Occipital lobe (tissue), 3 donors: ENCODE measurements at places on chromosomes 4 and X. TPM values are rescaled to one million over a fixed set of nuclear protein-coding genes. Genes with fewer than 3 reads are reported as not detected.

- no peak for DNase-seq
Observed at GRCh38 chrX:32448320-32448719, 763.0 kb downstream of the DMD start.

- no peak for DNase-seq
Observed at GRCh38 chr4:950136-951020, 18.1 kb downstream of the TMEM175 start.

DNA sequence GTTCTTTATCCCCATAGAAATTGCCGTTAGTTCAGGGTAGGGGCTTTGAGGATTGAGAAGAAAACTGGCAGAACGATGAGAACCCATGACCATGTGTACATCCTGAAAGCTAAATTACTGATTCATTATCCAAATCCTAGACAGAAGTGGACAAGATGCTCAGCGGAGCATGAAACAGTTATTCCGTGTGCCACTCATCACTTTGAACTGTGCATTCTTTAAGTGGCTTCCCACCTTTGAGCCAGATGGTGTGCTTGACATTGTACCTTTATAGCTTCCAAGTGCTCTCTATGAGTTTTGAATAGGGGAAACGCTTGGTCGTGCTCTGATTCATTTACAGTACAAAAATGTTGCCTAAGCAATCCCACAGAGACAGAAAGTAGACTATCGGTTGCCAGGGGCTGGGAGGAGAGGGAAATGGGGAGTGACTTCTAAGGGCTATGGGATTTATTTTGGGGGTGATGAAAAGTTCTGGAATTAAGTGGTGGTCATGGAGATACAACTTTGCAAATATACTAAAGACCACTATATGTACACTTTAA is 100.0 kb downstream of the DOCK11 start:
- DNase-seq: no peak

DNA sequence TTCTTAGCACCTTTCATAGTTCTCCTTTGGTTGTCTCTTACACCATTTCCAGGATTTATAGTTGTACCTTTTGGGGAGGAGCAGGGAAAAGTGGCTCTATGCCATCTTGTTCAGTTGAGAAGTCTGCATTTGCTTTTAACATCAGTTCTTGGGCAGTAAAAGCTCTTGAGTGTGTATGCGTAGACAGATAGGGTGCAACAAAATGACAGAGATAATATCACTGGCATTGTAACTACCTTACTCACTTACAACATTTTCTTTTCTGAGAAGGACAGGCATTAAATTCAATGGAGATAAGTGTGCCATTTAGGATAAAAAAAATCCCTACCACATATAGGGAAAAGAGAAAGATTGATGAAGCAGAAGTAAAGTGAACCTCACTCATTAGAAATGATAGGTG is 38.9 kb downstream of the ADGRG4 start:
- no peak for DNase-seq

DNA sequence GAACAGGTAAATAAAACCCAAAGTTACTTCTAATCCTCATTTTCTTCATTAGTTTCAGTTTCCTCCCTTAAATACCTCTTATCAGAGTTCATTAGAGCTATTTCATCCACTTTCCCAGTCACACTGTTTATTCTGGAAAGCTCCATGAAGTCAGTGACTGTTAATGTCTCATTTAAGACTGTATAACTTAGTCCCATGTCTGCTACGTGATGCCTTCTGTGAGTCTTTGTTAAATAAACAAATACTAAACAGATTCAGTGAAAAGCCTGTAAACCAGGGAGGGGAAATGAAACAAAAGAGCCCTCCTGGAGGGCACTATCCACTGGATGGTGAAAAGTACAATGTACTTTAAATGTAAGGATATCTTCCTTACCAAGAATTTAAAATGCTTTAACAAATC is 24.7 kb downstream of the ACE2 start:
- no peak for DNase-seq

- no peak for DNase-seq
Observed at GRCh38 chr4:159273141-159273438, 170.2 kb downstream of the RAPGEF2 start.

- DNase-seq: no peak
Observed at GRCh38 chr4:15753786-15754185, 24.3 kb upstream of the CD38 start.

GRCh38 chr4:21134994-21135393 is 434.7 kb downstream of the PACRGL start:
- DNase-seq: no peak

DNA sequence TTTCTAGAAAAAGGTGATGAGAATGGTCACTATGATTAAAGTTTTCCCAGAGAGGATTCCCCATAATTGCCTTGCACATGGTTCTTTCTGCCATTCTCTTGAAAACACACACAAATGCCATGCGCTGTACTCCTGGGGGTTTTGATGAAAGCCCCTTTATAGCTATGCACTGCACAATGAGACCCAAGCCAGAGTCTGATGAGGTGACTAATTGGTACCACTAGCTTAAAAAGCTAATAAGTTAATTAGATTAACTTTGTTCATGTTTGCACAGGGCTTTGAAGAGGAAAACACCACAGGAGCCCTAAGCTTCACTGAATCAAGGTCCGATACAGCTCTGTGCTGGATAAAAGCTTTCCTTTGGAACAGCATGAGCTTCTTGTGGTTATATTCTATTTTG is 132.2 kb downstream of the NKX6-1 start:
- DNase-seq: no peak

The DDX3X gene
- total RNA-seq: 307 TPM

DNA sequence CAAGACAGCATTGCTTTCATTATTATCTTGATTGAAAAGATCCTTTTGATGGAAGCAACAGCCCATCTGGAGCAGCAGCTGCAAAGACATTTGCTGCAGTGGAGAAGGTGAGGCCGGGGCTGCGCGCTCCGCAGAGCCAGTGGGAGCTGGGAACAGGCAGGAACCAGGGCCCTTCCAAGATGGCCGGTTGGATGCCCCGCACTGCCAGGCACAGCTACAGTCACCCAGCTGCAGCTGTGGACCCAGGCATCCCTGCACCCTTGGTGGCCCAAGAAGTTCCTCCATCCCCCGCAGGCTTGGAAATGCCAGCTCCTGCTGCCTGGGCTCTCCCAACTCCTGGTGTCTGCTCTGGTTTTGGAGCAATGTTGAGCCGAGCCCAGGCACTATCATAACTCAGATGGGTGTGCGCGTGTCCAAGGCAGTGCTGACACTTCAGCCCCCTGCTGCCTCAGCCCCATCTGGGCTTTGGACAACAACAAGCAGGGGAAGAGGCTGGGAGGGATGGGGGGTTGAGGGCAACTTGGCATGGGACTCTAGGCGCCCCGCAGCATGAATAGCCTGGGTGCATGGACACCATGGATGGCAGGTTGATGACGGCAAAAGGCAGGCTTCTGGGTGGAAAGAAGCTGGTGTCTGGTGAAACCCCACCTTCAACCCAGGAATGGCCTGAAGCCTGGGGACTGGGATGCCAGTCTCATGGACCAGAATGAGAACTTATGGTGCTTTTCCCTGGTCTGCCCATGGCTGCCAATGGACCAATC is 371.8 kb downstream of the FSTL5 start:
- no peak for DNase-seq

The TNMD gene
- not detected for total RNA-seq

DNA sequence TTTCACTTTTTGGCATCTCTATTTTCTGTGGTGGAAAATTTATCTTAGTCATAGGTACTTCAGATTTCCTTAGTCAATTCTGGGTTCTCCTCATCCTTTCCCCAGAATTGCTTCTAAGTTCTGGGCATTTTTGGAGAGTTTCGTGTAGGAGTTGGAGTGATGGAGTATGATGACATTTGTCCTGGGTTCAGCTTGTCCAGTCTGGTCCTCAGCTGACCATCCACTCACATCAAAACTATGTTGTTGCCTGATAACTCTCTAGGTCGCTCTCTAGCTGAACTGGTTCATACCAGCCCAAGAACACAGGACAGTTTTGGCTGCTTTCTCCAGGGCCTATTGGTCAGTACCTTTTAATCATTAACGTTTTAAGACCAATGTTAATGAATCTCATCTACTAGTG is 13.2 kb downstream of the PTTG2 start:
- no peak for DNase-seq

DNA sequence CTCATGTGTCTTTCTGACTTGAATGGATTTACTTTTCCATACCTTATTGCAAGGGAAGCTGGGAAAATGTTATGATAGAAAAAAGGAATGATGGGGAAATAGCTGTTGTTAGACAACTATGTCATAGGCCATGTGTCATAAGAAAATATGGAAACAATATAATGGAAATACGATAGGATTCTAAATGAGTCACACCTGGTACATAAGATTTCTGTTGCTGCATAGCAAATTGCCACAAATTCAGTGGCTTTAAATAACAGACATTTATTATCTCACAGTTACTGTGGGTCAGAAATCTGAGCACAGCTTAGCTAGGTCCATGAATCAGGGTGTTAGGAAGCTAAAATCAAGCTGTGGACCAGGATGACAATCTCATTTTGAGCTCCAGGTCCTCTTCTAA is 44.6 kb upstream of the ANKRD50 start:
- DNase-seq: no peak

- no peak for DNase-seq
Observed at GRCh38 chr4:99891351-99891750, 2.9 kb downstream of the LAMTOR3 start.
